ENCODE measurements at places on chromosomes 4 and X. TPM values are rescaled to one million over a fixed set of nuclear protein-coding genes. Genes with fewer than 3 reads are reported as not detected.

The FAM53A gene
- 7.1 TPM for total RNA-seq

GRCh38 chr4:110472583-110473329 is 3.2 kb upstream of the ENPEP start:
- DNase-seq = no peak

- peak; percentile 66 for DNase-seq
These were observed 4.6 kb downstream of the GAB1 start for GRCh38 chr4:143341186-143341755.

DNA sequence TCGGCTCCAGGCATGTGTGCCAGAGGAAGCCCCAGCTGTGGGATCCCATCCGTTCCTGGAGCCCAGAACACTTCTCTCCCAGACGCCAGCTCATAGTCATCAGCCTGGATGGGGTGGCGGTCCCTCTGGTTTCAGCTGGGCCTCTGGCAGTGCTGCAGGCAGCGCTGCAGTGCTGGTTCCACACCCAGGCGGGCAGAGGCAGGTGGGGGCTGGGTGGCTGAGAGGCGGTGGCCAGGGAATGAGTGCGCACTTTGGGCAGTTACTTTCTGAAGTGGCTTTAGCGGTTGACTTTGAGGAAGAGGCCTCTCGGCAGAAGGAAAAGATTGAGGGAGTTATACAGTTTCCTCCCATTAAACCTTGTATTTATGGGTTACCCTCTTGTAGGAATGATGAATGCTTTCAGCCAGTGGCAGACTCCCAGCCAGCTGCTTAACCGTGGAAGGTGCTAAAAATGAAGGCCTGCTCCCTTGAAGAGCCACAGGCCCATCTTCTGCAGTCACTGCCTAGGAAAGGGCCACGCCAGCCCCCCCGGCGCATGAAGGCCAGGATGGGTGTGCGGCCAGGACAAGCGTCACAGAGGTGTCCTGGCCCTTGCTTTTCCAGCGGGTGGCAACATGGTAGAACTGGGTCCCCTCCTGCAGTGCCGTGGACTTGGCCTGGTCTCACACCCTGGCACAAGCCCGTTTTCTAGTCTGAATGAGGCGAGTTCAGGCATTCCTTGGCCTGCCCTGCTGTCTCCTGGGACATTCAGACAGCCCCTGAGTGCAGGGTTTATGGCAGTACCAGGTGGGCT is 9.9 kb downstream of the TADA2B start:
- DNase-seq = no peak

The SNCA gene
- 87.8 TPM for total RNA-seq

All from cardiac muscle cell (in vitro differentiated cells and primary cell).